ENCODE measurements at places on chromosomes 7 and 10. TPM values are rescaled to one million over a fixed set of nuclear protein-coding genes. Genes with fewer than 3 reads are reported as not detected.

Gene ANKRD61
- total RNA-seq, result 0.36 TPM

Gene ACTL6B
- not detected for total RNA-seq

Gene ACTR3C
- 4.3 TPM for total RNA-seq

Gene AMPH
- 17.4 TPM for total RNA-seq

Gene GBX1
- not detected for total RNA-seq

Gene FAM221A
- total RNA-seq, result 11.7 TPM

Gene SLC18A3
- not detected for total RNA-seq

Gene NUTM2E
- not detected for total RNA-seq

Gene ATRNL1
- total RNA-seq, result 19.0 TPM

Gene DENND2A
- total RNA-seq, result 13.5 TPM

Gene TACC2
- total RNA-seq, result 33.6 TPM

Gene ELAPOR2
- 19.0 TPM for total RNA-seq
